ENCODE measurements at places on chromosomes 12 and 14.
A peak's percentile ranks its signal among the peaks of the same experiment; 100 is the strongest.

DNA sequence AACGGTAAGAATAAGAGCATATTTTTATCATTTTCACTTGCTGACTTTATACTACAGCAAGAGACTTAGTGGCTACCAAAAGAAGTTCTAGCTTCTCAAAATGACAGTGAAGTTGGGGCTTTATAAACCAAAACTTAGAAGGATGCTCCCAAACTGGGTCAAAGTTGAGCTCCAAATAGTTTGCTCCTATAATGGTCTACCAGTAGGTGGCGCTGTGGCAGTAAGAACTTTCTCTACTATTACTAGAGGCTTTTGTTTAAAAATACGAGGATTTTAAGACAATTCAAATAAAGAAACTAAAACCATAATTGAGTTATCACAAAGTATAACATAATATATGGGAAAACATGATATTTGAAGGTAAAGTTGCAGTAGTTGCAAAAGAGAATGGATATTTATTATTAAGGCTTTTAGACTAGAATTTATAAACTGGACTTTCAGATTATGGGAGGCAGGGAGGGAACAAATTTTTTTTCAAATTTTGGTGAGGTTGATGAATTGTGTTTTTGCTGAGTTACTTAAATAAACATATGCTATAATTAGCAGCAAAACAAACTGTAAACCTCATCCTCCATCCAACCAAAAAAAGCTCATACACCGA is 75.0 kb downstream of the TGFB3 start:
- DNase-seq, result peak; percentile 52

DNA sequence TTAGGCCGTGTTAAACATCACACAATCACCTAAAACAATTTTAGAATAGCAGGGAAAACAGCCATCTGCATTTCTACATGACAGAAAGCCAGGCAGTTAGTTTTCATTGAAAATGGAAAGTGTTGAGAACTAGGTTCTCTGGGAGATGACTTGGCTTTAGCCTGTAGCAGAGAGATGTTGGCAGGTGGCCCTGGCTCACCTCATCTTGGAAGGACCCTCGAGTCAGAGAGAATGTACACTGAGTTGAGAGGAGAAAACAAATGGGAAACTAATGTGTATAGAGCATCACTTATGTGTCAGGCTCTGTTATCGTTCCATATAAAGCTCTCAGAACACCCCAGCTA is 51.9 kb downstream of the SUSD6 start:
- DNase-seq, result no peak

- DNase-seq, result no peak
Measured at GRCh38 chr14:30385925-30386324, 173.0 kb upstream of the G2E3 start.

- DNase-seq, result no peak
Measured at GRCh38 chr14:102430212-102430908, 67.6 kb downstream of the TECPR2 start.

DNA sequence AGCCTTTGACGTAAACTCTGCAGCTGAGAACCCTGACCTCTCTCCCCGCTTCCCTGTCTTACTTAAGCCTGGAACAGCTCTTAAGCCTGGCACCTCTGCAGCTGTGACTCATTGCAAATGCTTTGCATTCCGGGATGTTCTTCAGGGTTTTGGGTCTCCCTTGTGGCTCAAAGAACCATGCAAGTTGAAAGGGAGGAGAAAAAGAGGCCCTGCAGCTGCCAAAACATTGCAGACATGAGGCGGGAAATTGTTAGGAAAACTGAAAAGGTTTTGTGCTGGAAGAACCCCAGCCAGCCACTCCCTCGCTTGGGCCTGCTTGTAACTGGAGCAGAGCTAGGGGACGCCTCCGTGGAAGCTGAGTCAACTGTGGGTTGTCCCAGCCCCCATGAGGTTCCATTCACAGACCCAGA is 60.2 kb upstream of the FERMT2 start:
- DNase-seq, result no peak

- DNase-seq, result no peak
Measured at GRCh38 chr12:102618197-102618877, 138.0 kb upstream of the IGF1 start.

DNA sequence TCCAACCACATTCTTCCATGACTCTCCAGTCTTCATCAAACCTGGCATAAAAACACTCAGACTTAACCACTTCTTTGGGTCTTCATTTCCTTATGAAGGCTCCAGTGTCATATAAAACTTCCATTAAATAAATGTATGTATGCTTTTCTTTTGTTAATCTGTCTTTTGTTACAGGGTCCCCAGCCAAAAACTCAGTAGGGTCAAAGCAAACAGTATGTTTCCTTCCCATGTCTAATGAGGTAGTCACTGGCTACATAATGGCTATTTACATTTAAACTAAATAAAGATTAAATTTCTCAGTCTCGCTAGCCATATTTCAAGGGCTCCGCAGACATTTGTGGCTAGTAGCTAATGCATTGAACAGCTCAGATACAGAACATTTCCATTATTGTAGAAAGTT is 40.1 kb upstream of the STAB2 start:
- DNase-seq, result no peak

GRCh38 chr12:16271062-16271461 is 6.4 kb downstream of the SLC15A5 start:
- DNase-seq, result no peak

DNA sequence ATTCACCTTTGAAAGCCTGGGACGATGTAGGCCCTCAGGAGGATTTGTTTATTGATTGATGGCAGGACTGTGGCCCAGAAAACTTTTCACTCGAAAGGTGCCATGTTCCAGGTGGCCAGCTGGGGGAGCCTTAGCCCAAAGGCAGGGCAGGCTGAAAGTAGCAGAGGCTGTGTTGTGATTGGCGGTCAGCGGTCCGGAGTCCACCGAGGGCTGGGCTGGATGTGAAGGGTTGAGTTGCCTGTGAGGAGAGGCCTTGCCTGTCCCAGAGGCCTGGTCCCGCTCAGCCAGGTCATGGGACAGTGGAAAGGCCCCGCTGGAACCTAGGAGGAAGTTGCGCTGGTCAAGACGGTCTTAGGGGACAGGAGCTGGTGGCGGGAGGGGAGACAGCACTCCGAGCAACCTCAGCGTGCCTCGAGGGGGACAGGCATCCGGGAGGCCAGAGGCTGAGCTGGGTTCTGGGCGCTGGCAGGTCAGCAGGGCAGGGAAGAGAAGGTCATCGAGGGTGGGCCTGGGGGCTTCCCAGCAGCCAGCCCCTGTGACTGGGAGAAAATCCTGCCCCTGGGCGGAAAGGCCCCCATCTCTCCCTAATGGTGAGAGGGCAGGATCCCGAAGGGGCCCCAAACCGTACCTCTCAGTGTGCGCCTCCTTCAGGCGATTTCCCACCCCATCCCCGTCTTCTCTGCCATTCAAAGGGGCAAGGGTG is 26.3 kb downstream of the CMA1 start:
- peak; percentile 83 for DNase-seq

DNA sequence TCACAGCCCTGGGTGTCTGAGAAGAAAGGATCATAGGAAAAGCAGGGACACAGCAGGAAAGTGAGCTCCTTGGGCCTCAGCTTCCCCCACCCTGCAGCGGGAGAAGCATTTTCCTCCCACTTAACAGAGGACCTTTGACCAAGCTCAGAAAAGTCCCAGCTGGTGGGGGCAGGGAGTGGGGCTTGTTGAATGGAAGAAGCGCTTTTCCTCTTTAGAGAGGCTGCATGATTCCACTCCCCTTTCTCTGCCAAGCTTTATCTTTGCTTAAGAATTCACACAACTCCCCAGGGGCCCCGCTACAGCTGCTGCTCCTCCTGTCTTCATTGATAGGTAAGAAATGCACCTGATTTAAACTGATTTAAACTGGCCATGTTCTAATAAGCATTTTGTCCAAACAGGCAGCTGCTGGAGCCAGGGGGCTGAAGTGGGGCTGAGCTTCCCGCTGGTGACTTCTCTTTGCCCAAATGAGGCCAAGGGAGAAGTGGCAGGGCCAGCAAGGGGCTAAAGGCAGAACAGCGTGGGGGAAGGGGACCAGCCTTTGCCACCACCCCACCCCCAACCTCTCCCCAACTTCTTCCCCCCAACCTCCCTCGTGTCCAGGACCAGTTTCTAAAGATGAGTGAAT is 1.7 kb upstream of the PAPLN start:
- peak; percentile 53 for DNase-seq

- no peak for DNase-seq
Measured at GRCh38 chr12:17076028-17076744, 470.2 kb upstream of the LMO3 start.

- no peak for DNase-seq
Measured at GRCh38 chr12:91804533-91804932, 341.1 kb downstream of the BTG1 start.

DNA sequence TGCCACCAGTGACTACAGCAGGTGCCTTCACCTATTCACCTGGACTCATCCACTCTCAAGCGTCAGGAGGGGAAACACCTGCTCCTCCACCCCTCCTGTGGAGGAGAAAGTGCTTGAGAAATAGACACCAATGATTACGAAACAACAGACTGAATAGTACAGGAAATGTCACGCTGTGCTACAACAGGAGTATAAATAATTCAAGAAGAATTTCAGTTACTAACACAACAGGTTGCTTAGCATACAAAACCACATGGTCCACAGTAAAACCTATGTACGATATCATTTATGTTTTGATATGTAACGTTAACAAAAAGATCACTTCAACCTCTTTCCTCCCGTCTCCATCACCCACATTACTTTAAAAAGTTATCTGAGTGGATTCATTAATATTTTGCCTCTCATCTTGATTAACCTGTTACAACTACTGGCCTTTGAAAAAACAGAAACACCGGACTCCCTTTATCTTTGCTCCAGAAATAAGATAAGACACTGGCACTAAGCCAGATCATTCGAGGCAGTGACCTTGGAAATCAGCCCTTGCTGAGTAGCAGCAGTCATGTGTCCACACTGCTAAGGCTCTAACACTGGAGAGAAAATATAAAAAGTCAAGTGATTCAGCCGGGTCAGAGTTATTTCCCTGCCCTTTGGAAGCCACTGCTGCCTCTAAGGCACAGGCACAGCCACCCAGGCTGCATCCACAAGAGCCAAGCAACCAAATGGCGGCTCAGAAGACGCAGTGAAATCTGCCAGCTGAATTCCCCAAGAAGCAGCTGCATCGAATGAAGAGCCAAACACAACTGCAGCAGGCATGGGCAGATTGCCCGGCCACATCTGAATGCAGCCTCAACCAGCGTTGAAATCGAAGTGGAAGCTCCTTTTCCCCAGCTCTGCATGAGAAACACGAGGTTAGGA is 40.9 kb downstream of the NT5DC3 start:
- no peak for DNase-seq

Measured in D341Med (cell line).